ENCODE measurements at places on chromosomes 12 and 14.

GRCh38 chr14:50955373-50956043 lies 11.2 kb upstream of the PYGL start:
- no peak for DNase-seq

DNA sequence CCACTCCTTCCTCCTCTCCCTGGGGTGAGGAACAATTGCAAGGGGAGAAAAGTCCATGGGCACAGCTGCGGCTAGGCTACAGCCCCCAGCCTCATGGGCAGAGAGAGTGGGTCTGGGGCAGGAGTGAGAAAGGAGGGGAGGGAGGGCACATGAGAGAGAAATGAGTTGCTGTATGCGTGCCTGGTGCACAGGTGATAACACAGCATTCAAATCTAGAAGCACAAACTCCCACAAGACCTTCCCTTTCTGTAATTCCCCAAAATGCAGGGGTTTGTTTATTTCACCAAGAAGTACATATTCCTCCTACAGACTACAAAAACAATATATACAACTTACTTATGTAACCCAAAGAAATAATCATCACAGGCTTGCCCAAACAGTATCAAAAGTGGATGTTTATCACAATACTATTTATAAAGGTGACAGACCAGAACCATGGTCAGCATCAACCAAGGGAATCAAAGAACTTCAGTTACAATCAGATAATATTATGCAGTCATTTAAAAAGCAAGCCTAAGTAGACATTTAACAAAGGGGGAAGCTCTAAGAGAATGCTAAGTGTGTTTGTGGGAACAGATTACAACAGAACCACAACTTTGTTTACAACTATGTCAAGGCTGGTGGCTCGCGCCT lies 54.2 kb downstream of the ITPK1 start:
- no peak for DNase-seq

GRCh38 chr14:29927376-29928116 lies at the start of gene PRKD1:
PRKD1 (minus strand) TSS chr14:29927847.
- DNase-seq: no peak

DNA sequence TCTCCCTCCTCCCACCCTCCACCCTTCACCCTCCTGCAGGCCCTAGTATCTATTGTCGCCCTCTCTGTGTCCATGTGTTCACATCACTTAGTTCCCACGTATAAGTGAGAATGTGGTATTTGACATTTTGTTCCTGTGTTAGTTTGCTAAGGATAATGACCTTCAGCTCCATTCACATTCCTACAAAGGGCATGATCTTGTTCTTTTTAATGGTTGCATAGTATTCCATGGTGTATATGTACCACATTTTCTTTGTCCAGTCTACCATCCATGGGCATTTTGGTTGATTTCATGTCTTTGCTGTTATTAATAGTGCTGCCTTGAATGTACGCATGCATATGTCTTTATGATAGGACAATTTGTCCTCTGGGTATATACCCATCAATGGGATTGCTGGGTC lies 29.6 kb downstream of the C12orf71 start:
- no peak for DNase-seq

- no peak for DNase-seq
Observed at GRCh38 chr14:92633274-92633616, 115.2 kb downstream of the LGMN start.

GRCh38 chr14:95424529-95424928 lies 91.9 kb downstream of the SYNE3 start:
- no peak for DNase-seq

DNA sequence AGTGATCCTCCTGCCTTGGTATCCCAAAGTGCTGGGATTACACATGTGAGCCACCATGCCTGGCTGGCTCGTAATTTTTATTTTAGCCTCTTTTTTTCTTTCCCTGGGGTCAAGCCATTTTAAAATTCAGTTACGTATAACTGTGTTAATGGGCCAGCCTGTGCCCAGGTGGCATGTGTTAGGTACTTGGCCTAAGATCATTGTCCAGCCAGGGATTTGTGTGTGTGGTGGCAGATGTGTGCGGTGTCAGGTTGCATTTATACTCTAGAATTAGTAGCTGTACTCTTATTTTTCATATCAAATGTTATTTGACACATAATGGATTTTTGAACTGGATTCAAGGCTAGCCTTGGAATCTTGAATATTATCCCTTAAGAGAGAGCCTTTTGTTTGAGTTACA lies 69.3 kb downstream of the FBXO34 start:
- no peak for DNase-seq

DNA sequence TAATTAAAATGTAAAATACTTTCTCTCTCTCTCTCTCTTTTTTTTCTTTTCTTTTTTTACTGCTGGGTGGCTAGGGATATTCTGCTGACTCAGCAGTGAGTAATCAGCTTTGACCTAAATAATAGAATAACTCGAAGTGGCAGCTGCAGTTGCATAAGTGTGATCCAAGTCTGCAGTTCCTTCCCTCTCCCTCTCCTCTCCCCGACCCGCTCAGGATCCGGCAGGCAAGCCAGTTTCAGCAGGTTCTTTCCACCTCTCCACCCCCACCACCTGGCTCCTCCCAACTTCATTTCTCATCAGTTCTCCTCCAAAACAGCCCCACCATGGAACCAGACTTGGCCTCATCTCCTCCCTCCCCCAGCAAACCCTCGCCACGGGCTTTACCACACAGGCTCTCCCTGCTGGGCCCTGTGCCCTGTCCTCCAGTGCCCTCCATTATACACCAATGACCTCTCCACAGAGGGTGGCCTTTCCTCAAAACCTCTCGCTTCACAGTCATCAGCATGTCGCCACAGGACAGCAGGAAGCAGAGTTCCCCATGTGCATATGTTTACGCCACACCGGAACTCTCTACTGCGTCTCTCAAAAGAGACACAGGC lies 22.4 kb downstream of the SLC7A8 start:
- no peak for DNase-seq

GRCh38 chr12:89161557-89161956 lies 190.7 kb downstream of the DUSP6 start:
- DNase-seq: no peak

DNA sequence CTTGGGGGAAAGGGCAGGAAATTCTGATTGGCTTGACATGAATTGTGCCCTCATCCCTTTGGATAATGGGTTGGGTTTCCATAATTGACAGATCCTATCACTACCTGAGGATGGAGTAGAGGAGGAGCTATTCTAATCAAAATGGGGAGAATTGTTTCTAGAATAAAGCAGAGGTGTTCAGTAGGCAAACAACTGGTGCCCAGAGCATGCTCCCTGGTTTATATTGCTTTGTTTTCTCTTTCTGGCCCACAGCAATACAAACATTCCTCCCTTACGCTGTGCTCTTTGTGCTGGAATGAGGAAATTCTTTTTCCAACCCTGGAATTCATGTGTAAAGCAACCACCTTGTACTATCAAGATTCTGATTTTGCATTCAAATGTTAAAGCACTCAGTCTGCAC lies 147.4 kb downstream of the RASSF9 start:
- DNase-seq: no peak

- no peak for DNase-seq
Observed at GRCh38 chr12:750366-751191, 1.8 kb upstream of the WNK1 start.

DNA sequence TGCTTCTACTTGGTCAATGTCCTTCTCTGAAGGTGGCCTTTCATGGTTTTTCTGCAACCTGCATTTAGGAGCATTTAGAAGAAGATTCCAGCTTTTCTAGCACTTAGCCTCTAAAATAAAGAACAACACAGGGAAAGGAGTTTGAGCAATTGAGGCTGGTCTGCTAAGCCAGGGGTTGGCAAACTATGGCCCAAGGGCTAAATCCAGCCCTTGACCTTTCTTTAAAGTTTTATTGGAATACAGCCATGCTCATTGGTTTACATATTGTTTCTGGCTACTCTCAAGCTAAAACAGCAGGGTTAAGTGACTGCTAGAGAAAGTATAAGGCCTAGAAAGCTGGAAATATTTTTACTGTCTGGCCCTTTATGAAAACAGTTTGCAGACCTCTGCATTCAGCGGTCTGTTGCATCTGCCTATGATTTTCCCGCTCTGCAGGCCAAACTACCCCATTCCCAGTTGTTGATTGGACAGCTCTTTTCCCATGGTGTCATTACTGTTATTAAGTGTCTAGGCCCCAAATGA lies 39.3 kb downstream of the SPRING1 start:
- no peak for DNase-seq

DNA sequence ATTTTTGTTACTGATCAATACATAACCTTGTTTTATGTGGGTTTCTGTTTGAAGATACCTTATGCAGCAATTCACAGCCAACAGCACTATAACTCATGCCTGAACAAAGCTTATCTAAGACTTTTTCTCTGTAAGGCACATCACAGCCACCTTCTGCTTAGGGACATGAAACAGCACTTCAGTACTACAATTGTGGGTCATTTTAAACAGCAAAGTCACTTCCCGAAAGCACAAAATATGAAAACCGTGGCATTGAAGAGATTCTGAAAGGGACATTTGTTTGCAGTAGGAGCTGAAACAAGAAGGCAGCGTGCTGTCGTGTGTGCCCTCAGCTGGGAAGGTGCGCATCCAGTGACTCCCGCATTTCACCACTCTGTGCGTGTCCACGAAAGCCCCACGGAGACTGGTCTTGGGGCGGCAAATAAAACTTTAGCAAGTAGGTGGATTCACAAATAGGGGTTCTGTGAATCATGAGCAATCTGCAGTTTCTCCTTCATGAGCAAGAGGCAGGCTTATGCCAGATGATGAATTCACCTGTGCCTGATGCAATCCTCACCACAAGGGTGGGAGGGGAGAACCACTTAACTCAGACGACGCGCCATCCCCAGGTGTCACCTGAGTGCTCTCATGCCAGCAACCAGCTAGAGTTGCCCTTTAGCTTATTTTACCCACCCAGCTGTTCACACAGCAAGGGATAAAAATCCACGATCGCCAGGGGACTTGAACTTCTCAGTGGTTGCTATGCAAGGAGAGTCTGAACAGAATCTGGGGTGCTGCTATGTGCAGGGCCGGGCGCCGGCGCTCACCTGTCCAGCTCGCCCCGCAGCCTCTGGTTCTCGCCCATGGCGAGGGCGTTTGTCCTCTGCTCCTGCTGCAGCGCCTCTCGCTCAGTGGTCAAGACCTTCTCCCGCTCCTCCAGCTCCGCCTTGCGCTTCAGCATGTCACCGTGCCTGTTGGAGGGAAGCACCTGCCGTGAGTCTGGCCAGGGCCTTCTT lies 54.9 kb upstream of the GPR68 start:
- no peak for DNase-seq

DNA sequence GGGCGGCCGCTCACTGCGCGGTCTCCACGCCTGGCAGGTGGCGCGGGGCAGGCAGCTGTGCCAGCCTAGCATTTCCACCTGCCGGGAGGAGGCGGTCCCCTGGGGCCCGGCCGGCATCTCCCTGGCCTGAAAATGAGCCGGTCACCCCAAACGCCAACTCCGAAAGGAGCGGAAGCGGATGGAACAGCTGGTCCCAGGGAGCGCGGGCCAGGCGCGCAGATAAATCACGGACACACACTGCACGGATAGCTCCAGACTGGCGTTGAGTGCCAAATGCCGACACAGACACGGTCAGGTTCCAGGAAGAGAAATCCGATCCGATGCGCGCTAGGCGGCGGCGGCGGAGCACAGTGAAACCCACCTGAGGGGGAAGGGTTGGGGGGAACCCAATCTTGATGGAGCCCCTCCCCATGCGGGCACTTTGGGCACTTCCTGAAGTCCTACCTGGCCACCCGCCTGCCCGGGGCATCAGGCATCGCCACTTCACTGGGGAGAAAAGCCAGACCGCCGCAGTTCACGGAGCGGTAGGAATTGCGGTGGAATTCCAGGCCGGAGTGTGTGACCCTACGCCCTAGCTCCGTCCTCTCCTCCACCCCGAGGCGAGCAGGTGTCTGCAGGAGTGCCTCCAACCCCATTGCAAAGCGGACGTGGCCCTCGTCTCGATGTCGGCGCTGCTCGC lies 624 bp upstream of the PLEKHD1 start:
- no peak for DNase-seq

GRCh38 chr12:32305163-32305562 lies 94.2 kb upstream of the FGD4 start:
- no peak for DNase-seq

- DNase-seq: no peak
Observed at GRCh38 chr14:32469388-32470160, 140.5 kb downstream of the AKAP6 start.

Measured in T-cell (primary cell).